ENCODE measurements at places on chromosomes 13 and 19.

- no peak for DNase-seq
Observed at GRCh38 chr19:40466985-40467734, at the start of gene SPTBN4. Gene SPTBN4 (plus strand): TSS chr19:40467001. CDS start chr19:40472622, 5,621 bp downstream.

DNA sequence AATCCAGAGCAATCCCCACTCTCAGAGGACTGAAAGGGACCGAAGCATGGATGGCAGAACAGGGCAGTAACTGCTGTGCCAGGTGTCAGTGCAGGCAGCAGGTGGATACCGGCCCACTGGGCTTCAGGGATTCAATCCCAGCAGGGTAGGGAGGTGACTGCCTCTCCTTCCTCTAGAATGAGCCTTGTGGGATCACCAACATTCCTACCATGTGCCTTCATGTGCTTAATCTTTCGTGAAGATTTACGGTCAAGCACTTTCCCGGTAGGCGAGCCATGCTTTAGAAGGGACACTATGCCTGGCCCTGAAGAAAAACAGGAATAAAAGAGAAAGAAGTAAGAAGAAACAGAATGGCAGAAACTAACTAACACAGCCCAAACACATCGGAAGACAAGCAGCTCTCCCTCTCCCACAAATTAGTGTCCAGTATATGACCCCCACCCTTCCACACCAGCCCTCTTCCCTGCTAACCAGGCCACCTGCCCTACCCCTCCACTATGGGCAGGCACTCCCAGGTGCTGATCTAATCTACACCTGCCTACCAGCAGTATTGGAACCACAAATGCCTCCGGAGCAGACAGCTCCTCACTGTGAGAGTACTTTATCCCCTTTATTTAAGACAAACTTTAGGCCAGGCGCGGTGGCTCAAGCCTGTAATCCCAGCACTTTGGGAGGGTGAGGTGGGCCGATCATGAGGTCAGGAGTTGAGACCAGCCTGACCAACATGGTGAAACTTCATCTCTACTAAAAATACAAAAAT, 162.5 kb downstream of the NUFIP1 start:
- no peak for DNase-seq

- DNase-seq = no peak
Observed at GRCh38 chr13:41682001-41682400, 224.7 kb downstream of the RGCC start.

DNA sequence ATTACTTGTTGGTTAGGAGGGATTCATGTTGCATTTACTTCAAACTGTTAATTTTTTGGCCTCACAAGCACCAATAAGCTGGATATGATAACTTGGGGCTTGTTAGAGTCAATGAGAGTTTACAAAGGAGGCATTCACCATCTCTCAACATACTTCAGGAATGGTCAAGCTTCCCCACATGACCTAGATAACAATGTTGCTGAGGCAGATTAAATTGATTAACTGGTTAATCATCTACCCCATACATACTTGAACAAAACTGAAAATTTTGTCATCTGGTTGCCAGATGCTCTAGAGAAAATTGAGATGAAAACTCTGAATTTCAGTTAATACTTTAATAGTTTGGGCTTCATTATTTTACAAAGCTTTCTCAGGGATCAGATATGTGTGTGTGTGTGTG, 43.0 kb upstream of the UBL3 start:
- no peak for DNase-seq

GRCh38 chr19:11479898-11480714, 740 bp downstream of the ELAVL3 start:
- no peak for DNase-seq

GRCh38 chr13:20609145-20609544, 42.2 kb downstream of the IFT88 start:
- no peak for DNase-seq
